ENCODE measurements at places on chromosomes 5 and 9.

DNA sequence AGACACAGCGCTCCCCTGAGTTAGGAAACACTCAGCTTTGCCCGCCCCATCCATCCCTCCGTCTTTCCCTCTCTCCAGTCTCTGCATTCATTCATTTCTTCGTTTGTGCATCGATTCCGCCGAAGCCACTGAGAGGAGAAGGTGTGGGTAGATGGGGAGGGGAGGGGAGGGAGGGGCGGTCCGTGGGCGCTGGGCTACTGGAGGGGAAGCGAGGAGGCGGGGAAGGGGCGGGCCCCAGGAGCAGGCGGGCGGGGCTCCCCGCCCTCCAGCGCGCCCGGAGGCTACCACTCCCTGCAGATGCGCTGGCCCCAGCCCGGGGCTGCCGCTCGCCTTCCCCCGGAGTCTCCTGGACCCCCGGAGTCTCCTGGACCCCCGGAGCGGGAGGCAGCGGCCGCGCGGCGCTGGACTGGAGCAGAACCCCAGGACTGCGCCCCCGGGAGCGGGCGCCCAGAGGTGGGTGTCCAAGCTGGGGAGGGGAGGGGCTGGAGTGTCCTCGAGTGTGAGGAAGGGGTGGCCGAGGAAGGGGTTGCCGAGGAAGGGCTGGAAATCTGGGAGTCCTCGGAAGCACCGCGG lies 159.5 kb downstream of the C9orf152 start:
- peak; percentile 85 for DNase-seq

DNA sequence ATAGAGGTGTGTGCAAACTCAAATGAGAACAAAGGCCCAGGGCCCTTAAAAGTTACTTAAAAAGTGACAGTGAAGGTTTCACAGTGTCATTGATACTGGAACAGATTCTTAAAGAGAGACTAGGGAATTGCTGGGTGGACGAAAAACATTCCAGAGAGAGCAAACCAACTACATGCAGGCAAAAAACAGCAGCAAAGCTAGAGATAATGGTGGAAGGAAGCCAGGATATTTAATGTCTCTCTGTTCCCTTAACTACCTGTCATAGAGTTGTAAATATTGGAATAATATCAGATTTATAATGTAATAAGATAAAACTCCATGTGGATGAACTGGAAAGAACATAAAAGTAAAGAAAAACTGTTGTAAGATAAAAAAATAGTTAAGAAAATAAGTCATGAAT lies 508.6 kb downstream of the TAF11L14 start:
- no peak for DNase-seq

DNA sequence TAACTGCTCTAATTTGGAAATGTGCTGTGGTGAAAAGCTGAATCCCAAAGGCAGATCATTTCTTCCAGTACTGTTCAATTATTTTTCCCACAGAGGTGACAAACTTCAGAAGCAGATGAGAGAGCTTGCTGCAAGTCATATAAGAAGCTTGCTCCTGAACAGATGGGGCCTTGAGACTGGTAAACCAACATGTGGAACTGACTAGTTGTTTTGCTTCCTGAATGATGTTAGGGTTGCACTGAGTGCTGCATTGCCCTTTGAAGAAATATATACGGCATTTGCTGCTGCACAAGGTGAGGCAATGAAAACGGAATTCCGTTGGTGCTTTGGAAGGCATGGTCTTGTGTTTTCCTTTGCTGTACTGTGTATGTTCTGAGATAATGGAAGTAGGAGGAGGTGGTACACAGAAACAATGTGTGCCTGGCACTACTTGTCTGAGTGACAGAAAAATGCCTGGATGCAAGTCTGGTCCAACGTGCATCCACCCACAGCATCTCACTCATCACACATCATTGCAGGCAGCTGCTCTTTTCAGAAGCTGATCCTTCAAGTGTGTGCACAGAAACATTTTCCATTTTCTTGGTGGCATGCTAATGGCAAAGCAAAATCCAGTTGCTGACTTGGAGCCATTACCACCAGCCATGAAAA lies 76.9 kb downstream of the ANKH start:
- DNase-seq, result no peak

GRCh38 chr9:74245866-74246497 lies 251.2 kb upstream of the RORB start:
- no peak for DNase-seq

All from EH (cell line).